ENCODE measurements at places on chromosomes 4 and X.

DNA sequence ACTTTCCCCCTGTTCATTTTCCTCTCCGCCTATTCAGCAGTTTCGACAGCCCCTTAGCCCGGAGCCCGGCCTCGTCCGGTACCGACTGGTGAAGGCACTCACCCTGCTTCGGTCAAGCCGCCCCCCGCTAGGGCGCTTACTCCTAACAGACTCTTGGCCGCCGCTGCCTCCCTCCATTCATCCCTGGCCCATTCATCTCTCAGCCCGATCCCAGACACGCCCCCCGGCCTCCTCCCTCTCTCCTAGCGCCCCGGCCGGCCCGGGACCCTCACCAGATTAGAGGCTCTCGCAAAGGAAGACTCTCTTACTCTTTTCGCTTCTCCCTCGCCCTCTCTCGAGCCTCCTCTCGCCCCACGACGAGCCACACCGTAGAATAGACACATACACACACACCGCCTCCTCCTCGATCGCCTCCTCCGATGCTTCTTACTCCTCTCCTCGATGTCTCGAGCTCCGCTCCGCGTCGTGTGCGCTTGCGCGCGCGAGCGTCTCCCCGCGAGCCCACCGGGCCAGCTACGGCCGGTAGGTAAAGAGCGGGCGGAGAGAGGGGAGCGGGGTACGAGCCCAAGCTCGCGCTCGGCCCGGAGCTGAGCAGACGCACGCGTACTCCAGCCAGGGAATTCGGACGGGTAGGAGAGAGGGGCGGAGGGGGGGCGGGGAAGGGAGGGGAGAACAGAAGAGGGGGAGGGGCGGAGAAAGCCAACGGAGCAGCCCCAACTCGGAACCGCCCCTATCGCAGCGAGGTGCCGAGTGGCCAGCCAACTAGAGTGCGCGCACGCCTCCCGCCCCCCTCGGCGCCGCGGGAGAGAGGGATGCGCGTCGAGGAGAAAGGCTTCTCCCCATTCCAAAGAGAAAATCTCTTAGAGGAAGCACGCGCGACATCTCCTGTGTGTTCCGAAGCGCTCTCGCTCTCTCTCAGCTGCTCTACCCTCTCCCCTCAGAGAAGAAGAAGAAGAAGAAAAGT, at the start of gene WNK3:
TSS of gene WNK3 (minus strand) at position 633 of the 964 bp plus-strand sequence.
- peak; percentile 72 for DNase-seq

- no peak for DNase-seq
Measured at GRCh38 chr4:87654487-87655044, 4.5 kb downstream of the DMP1 start.

- DNase-seq = peak; percentile 30
Measured at GRCh38 chrX:153560000-153560399, 38.9 kb downstream of the CCNQ start.

GRCh38 chr4:38266616-38267015, 306.4 kb downstream of the PTTG2 start:
- DNase-seq = no peak

DNA sequence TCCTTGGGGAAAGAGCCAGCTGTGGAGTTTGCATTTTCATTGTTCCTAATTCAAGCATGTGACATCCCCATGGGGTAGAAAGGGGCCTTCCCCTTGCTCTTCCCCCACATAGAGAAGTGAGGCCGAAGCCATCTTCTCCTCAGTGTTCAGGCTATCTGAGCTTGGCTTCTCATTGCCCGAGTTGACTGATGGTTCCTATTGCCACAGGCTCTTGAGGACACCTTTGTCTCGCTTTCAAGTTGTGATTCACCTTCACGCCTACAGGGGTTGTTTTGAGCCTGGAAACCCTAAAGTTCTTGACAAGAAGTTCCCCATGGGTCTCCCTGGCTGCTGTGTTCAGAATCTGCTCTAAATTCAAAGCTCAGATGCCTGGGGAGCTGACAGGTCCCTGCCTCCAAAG, 25.0 kb downstream of the CCNQ start:
- DNase-seq = no peak

GRCh38 chr4:10015140-10015753, 6.0 kb downstream of the SLC2A9 start:
- peak; percentile 48 for DNase-seq

GRCh38 chrX:46739736-46740135, 19.2 kb downstream of the SLC9A7 start:
- DNase-seq = no peak

DNA sequence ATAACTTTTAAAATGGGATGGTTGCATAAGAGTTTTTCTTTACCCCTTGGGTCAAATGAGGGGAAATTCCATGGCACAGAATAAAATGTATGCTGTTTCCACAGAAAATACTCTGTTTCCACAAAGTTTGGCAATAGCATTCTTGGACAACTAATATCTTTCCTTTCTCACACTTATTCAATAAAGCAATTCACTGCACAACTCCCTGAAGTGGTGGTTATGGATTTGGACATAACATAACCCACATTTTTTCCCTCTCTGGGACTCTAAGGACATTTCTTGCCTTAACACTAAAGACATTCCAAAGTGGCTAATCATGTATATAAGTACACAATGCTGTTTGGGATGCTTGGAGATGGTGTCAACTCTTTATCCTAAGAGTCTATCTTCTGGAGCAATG, 51.7 kb upstream of the GPM6B start:
- peak; percentile 54 for DNase-seq

DNA sequence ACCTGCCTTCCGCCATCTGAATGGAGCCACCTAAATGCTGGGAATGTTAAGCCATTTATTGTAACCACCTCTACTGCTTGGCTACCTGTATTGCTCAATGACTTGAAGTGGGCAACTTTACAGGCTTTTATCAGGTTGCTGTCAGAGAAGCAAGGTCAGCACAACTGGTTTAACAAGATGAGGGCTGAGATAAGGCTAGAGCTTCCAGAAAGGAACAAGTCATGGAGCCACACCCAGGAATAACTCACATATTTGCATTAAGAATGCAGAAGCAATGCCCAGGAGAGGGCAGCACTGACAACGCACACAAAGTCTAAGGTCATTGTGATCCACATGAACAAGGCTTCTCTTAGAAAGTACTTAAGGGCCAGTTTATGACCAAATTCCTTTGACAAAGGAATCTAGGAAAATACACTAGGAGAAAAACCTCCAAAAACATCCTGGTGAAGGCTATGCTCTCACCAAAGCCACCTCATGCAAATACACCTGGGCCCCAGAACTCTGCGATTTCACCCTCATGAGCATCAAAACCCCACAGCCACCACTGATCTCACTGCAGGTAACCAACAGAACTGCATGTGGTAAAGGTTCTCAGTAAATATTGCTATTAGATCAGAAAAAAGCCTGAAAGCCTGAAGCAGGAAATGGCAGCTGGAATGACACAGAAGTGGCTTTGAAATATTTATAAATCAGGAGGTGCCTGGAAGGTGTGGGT, 15.0 kb upstream of the STS start:
- DNase-seq = peak; percentile 87

- DNase-seq = no peak
Measured at GRCh38 chr4:65495439-65495838, 174.8 kb downstream of the EPHA5 start.

- DNase-seq = no peak
Measured at GRCh38 chr4:161822174-161822573, 341.6 kb downstream of the FSTL5 start.

DNA sequence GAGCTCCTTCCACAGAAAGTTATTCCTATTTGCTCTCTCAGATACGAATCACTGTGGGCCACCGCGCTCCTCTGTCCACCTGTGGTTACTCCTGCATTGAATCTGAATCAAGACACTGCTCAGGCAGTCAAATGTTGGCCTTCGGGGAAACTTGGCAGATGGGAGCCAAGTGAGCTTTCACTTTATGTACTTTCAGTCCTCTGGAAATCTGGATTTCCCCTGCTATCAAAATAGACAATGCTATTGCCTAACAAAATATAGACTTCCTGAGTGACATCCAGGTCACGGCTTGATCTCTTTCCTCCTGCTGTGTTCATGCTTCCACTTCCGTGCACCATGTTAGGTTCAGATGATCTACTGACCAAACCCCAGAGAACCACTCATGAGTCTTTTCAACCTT, 43.8 kb downstream of the FHL1 start:
- DNase-seq = peak; percentile 61

DNA sequence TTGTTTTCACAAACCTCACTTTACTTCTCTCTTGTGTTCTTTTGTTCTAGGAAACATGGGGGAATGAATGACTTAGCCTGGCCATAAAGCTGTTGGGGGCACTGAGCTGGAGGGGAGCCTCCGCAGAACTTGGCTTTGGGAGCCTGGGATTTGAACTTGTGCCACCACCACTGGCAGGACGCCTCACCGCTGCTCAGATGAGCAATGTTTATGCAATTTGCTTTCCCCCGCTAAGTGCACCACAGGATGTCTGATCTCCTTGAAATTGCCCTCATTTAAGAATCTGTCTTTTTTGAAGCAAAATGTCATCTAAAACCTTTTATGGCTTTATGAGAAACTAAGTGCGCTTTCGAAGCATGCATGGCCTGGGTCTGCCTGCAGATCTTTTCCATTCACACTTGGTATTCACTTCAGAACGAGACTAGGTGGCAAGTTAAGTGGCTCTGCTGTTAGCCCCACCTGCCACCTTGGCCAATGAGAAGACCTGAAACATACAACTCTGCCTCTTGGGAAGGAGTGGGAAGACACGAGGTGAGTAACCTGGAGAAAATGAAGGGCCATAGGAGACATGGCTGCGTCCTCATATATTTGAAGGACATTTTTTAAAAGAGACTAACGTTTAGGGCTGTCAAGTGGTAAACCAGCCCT, 119.3 kb downstream of the LDB2 start:
- DNase-seq = peak; percentile 64

DNA sequence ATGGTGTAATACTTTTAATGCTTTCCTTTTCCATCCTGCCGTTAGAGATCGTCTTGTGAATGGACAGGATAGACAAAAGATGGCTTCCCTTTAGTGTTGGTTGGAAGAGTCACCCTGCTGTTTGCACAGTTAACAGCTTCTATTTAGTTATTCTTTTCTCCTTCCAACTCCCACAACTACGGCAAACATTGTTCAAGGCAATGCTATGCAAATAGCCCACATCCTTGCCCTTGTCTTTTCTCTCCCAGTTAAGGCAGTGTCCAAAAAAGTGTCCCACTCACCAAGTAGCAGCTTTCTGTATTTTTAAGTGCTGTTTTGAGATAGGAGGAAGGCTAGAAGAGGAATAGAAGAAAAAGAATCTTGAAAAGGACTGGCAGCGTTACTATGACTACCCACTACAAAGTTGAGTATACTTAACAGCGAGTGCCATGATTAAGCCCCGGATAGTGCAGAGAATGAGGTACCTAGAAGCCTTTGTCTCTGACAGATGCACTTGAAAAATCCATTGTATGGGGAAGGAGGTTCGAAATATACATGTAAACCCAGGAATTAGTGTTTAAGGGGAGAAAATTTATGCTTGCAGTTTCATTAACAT, 12.1 kb upstream of the RUFY3 start:
- DNase-seq = no peak

DNA sequence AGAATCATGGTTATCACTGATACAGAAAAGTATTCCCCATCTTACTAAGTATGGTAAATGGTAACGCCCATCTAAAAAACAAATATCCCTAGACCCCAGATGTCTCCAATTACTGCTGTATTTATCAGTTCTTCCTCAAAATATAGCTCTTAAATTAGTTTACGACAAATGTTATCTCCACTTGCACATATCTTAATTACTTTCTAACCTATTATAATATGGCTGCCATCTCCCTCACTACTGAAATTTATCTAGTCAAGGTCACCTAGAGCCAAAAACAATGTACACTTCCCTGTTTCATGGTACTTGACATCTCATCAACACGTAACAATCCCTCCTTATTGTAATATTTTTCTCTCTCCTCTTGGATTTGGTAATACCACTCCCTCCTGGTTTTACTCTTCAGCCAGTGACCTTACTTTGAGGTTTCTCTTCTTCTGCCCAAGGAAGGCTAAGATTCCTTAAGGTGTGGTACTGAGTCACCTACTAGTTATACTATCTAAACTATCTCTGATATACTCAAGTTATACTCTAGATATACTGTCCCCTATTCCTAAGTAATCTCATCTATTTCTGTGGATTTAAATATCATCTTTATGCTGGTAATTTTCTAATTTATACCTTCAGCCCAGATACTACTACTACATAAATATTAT, 8.6 kb downstream of the LCORL start:
- no peak for DNase-seq

DNA sequence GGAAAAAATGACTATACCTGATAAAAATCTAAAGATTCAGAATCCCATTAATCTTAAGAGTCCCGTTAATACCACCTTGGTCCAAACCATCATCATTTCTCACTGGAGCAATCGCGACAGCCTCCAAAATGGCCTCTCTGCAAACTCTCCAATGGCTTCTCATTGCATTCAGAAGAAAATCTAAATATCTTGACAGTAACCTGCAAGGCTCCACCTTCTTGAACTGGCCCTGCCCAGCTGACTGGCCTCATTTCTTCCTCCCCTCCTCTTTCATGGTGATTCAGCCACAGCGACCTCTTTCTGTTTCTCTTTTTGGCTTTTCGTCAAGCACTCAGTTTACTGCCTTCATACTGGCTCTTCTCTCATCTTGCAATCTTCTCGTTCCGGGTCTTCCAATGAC, 56.2 kb upstream of the GPRIN3 start:
- no peak for DNase-seq

GRCh38 chrX:96183843-96184242, 500.8 kb upstream of the DIAPH2 start:
- peak; percentile 1 for DNase-seq

GRCh38 chr4:39698424-39699009, 581 bp downstream of the UBE2K start:
- peak; percentile 29 for DNase-seq

DNA sequence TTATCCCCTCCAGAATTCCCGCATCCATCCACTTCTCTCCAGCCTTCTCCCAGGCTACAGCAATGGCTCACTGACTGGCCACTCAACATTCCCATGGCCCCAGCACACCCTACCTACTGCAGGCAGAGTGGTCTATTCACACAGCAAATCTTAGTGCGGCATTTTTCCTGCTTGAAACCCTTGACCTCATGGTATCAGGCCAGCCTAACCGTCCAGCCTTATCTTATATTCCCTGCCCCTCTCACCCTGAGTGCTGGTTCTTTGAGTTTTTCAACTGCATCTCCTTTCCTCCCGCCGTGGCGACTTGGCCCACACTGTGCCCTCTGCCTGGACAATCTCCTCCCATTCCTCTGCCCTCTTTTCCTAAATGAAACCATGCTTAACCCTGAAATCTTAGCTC, 10.0 kb upstream of the S100G start:
- DNase-seq = no peak

GRCh38 chr4:128484896-128485295, 197.3 kb upstream of the PGRMC2 start:
- no peak for DNase-seq

- no peak for DNase-seq
Measured at GRCh38 chr4:12221031-12221430, 792.3 kb upstream of the HS3ST1 start.

GRCh38 chr4:52588097-52588496, 71.0 kb downstream of the USP46 start:
- DNase-seq = no peak

DNA sequence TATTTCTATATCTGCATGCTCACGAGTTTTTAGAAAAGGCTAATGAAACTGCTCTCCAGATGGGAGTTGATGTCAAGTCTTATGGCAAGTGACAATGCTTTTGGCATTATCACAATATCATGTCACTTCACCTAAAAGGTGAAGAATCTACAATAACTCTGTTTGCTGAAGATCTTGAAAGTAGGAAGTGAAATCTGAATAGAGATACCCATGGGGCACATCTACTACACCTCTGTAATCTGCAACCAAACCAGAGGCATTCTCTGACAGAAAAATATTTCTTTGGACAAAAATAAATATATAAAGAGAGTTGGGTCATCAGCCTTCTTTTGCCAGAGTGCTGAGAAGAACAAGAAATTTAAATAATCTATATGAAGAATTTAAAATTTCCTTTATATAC, 3.9 kb upstream of the VAMP7 start:
- no peak for DNase-seq
